ENCODE measurements at places on chromosomes 2 and 18.

GRCh38 chr18:9906481-9906880 is 7.3 kb upstream of the VAPA start:
- DNase-seq: no peak

- no peak for DNase-seq
Measured at GRCh38 chr2:237643582-237644380, 16.4 kb downstream of the LRRFIP1 start.

DNA sequence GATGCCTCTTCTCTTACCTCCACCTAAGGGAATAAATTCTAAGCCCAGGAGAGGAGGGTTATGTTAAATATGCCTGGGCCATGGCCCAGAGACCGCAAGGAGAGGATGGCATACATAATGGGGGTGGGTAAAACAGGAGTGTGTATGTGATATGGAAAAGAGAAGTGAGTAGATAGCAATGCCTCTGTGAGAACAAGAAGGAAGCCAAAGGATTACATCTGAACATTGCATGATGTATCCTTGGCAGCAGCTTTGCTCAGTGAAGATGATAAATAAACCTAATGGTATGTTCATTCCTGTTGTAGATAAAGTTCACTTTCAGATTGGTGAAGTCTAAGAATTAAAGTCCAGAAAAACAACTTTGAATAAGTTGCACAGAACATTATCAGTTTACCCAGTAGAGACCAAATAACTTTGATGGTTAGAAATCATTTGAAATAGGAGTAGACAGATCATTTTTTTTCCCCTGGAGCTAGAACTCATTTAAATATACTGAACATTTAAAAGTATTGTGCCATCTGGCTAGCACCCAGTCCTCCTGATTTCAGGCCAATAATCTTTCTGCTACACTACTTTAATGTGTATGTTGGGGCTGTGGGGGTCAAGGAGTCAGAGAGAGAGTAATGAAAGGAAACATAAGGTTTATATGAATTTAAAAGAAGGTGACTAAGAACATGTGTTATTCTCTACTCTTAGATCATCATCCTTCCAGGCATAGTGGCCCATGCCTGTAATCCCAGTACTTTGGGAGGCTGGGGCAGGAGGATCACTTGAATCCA is 231.7 kb downstream of the PARD3B start:
- no peak for DNase-seq

DNA sequence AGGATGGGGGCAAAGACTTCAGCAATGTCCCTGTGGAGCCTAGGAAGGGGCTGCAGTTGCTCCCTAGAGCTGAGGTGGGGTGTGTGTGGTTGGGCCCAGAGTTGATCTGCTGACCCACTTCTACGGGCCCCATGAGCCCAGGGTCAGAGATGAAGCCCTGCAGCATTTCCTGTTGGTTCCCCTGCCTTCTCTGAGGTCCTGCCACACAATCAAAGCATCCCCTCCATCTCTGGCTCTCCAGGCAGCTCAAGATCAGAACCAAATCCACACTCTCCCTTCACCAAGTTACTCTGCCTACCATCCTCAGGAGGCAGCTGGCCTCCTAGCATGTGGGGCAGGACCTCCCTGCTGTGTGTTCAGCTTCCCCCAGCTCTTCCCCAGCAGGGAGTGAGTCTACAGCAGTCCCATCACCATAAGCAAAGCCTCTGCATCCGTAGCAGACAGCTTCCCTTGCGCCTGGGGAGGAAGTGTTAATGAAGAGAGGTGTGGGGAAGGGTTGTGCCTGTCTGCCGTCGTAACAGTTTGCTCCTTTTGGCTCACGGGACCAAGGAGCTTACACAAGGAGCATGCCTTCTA is 26.9 kb downstream of the TMEM247 start:
- DNase-seq: no peak

DNA sequence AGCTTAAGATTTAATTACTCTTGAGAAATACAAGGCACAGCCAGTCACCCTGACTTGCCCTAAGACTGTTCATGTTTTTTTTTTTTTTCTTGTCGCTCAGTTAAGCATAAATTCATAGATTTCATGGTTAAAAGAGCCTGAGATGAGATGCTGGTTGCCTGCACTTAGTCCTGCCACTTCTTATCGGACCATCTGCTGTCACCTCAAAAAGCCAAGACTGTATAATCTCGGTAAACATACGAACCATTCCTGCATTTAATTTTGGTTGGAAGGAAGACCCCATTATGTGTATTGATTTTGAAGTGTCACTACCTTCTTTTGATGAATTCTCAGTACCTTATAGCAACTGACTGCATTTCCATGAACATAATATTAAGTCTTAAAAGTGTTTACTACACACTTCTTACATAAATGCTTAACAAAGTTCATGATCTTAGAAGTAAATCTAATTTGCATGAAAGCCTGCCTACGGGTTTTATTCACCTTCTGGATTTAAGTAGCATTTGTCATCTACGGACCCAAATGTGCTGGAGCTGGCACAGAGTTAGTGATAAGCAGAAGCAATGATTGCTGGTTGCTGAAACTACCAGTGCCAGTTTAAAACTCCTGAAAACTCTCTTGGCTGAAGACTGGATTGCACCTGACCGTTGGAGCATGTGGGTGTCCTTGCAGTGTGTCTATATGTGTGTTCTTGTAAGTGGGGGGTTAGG is 843.4 kb downstream of the TMEM182 start:
- no peak for DNase-seq

DNA sequence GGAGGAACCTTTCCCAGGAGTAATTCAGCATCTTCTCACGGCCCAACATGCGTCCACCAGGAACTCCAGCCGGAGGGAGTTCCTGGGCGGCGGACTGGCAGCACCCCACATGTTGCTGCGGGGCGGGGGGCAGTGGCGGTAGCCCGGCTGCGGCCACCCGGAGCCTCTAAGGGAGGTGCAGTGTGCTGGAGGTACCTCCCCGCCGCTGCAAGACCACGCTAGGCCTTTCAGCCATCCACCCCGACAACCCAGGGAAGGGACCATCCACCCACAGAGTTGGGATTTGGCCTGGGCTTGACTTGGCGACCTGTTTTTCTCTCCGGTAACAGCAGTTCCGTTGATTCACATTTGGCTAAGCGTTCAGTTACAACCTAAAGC is 625 bp downstream of the LYPD6 start:
- no peak for DNase-seq

DNA sequence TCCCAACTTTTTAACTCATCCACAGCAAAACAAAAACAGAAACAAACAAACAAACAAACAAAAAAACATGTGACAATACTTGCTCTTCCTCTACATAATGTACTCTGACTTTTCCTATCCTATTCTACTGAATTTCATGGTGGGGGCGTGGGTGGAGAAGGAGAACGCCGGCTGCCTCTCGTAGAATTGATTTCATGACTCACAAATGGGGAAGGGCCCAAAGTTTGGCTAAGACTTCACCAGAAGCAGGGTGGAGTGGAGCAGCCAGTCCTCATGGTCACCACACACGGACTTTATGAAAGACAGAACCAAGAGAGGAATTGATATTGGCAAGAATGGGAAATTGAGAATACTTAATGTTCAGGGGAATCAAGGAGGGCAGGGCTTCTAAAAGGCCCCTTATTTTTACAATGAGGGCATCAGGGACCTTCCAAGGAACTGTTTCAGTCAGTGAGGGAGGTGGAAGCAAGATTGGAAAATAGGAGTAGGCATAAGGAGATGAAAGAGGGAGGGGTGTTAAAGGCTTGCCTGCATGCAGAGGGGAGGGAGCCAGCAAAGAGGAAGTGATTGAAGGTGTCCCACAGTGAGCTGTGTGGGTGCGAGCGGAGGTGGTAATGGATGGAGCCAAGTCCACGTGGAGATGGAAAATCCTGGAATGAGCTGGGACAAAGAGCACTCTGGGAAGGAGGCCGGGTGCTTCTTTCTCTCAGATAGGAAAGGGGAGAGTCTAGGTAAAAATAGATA is 27.9 kb downstream of the MARCHF4 start:
- no peak for DNase-seq

DNA sequence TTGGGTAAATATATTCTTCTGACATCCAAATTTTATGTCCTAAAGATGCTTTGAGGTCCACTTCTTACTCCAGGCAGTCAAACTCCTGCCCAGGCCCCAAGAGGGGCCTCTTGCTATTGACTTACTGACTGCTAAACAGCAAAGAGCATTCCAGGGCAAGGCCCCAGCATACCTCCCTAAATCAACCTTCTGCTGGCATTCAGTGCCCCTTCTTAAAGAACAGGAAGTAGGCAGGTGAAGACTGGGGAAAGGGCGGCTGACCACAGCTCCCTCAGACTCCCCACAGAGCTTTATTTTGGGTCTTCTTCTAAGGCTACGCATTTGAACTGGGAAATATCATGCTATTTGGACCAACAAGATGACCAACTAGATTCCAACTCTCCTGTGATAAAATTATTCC is 68.9 kb downstream of the USP40 start:
- no peak for DNase-seq

- DNase-seq: no peak
Measured at GRCh38 chr18:6929370-6930102, 188.1 kb downstream of the LAMA1 start.

DNA sequence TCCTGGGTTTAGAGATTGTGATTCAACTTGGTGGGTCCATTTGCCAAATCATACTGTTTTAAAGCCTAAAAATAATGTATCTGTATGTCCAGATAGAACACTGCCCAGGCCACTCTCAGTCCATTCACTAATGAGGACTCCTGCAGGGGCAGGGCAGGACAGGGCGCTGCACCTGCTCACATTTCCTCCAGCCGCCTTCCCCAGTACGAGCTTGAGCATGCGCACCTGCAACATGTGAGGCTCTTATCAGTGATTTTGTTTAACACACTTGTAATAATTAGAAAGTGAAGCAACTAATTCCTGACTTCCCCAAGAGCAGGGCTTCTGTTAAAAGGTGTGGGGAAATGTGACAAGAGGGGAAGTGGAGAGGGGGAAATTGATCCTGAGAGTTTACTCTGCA is 89.7 kb downstream of the AFF3 start:
- DNase-seq: no peak

DNA sequence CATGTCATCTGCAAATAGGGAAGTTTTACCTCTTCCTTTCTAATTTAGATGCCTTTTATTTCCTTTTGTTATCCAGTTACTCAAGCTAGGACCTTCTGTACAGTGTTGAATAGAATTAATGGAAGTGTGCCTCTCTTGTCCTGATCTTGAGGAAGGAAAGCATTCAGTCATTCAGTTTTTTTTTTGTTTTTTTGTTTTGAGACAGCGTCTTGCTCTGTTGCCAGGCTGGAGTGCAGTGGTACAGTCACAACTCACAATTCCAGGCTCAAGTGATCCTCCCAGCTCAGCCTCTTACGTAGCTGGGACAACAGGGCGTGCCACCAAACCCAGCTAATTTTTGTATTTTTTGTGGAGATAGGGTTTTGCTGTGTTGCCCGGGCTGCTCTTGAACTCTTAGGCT is 203.9 kb upstream of the ALPP start:
- no peak for DNase-seq

- no peak for DNase-seq
Measured at GRCh38 chr2:221563270-221563985, 8.7 kb downstream of the EPHA4 start.

GRCh38 chr18:21900605-21901352 is 160.2 kb downstream of the MIB1 start:
- DNase-seq: no peak

DNA sequence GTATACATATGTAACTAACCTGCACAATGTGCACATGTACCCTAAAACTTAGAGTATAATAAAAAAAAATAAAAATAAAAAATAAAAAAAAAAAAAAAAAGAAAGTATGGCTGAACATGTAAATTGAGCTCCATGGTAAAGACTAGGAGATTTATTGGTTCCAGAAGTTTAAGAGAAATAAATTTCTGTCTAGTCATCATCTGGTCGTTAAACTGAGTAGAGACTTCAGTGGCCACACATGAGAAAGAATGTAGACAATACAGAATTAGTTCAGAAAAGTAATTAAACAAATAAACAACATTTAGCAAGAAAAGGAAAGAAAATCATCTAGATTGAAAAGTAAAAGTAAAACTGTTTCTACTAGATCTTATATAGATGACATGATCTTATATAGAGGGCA is 12.4 kb upstream of the KCNE4 start:
- DNase-seq: no peak

Measured in stimulated activated naive CD8-positive, alpha-beta T cell treated with anti-CD3 and anti-CD28 coated beads, Interleukin-15, Interleukin-2, amounts not matched to agents 100 U/mL and 50 U/mL, for 24 hours (primary cell).